ENCODE measurements at places on chromosomes 6 and 20. TPM values are rescaled to one million over a fixed set of nuclear protein-coding genes. Genes with fewer than 3 reads are reported as not detected.

EYA4 gene
- 1.5 TPM for total RNA-seq

DNA sequence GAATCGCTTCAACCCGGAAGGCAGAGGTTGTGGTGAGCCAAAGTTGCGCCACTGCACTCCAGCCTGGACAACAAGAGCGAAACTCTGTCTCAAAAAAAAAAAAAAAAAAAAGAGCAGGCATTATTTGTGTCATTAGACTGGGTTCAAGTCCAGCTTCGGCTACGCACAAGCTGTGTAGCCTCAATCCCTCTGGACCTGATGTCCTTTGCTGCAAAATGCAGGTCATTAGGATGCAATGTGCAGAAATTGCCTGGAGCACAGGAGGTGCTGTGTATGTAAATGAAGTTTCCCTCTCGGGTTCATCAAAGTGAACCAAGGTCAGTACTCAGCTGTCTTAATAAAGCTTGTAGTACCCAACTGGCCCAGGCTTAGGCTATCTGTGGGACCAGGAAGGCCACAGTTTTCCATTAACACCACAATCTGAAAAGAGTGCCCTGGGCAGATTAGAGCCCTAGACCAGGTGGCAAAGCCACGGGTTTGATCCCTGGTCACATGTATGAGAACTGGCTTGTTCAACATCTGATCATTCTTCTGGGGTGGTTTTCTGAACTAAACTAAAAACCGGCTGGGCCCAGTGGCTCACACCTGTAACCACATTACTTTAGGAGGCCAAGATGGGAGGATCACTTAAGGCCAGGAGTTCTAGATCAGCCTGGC lies 155.3 kb downstream of the ZMYND8 start:
- H3K27ac ChIP-seq = no peak overlapping the region
- H3K4me1 ChIP-seq = no peaks in the 10 kb centered on the region
- H3K36me3 ChIP-seq = no peaks in the 10 kb centered on the region
- no peaks in the 10 kb centered on the region for H3K27me3 ChIP-seq
- no peak for DNase-seq

MTFR2 gene
- total RNA-seq = 10.1 TPM

PRSS16 gene
- 0.85 TPM for total RNA-seq

- H3K27me3 ChIP-seq = no peaks in the 10 kb centered on the region
- no peak overlapping the region for H3K4me3 ChIP-seq
- no peaks in the 10 kb centered on the region for H3K4me1 ChIP-seq
- H3K27ac ChIP-seq = no peak overlapping the region
- no peaks in the 10 kb centered on the region for H3K36me3 ChIP-seq
These were observed 149.6 kb upstream of the KCNK16 start for GRCh38 chr6:39471954-39472659.

GRCh38 chr6:169545982-169546381 lies 155.8 kb downstream of the WDR27 start:
- H3K36me3 ChIP-seq = no peaks in the 10 kb centered on the region
- DNase-seq = no peak
- no peak overlapping the region for H3K4me3 ChIP-seq
- no peak overlapping the region for H3K27ac ChIP-seq

MOCS1 gene
- total RNA-seq = 4.0 TPM

DNA sequence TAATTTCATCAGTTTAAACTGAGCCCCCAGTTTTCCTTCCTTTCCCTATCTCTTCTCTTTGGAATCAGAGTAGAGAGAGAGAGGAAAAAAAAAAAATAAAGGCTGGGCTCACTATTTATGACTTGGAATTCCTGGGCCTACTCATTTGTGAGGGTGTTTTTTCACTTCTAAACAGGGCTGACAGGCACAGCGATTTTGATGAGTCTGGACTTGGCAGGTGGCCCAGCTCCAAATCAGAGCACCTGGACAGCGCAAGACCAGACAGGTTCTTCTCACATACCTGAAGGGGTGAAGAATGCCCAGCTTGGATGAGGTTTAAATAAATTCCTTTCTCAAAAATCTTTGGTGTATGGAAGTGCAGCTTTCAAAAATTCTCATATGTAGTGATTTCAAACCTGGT lies 122.2 kb downstream of the KIF13A start:
- H3K27ac ChIP-seq = no peak overlapping the region
- H3K4me3 ChIP-seq = no peak overlapping the region
- no peak for DNase-seq
- H3K4me1 ChIP-seq = peaks cover 16% of the 10 kb centered on the region

POU5F1 gene
- not detected for total RNA-seq

EFCAB8 gene
- 0.13 TPM for total RNA-seq

DNA sequence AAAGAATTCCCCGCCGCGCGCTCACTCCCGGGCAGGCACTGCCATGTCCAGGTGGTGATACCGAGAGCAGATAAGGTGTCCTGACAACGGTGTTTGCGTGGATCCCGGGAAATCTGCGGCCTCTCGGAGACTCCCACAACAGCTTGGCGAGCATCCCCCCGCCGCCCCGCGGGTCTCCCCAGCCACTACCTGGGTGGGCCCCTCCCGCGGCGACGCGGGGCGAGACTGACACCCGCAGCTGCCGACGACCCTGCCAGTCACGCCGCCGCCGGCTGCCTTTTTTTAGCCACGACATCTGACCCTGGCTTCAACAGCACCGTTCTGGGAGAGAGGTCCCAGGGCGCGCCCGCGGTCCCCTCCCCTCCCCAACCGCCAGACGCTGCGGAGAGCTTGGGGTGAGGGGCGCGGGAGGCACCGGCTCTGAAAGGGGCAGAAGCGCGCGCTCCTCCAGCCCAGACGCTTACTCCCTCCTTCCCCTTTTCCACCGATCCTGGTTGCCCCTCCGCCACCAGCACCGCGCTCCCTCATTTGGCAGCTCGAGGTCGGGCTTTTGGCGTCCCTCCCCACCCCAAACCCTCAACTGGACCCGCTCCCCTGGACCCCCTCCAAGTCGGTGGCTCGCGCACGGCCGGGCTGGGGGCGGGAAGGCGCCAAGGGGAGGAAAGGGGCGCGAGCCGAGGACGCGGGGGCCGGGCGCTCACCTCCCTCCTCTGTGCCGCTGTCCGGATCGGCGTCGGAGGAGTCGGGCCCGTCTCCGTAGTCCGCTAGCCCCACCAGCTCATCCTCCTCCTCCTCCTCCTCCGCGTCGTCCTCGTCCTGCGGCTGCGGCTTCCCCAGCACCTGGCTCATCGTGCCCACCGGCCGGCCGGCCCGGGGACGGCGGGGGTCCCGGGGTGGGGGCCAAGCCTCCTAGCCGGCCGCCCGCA lies 665 bp downstream of the RRAGD start:
- H3K4me1 ChIP-seq = peaks cover 17% of the 10 kb centered on the region
- no peaks in the 10 kb centered on the region for H3K27me3 ChIP-seq
- H3K27ac ChIP-seq = no peak overlapping the region
- peak; percentile 40 for DNase-seq
- no peaks in the 10 kb centered on the region for H3K36me3 ChIP-seq

- H3K27ac ChIP-seq = peak overlapping the region; percentile 95
- H3K4me3 ChIP-seq = no peak overlapping the region
These were observed 10.5 kb downstream of the BCL2L1 start for GRCh38 chr20:31712112-31712553.

GRCh38 chr20:33276303-33277113 lies 6.5 kb upstream of the BPIFB1 start:
- no peak overlapping the region for H3K27ac ChIP-seq
- peaks cover 64% of the 10 kb centered on the region for H3K27me3 ChIP-seq
- H3K36me3 ChIP-seq = no peaks in the 10 kb centered on the region
- no peaks in the 10 kb centered on the region for H3K4me1 ChIP-seq
- H3K4me3 ChIP-seq = no peak overlapping the region
- DNase-seq = no peak

RIN2 gene
- 18.5 TPM for total RNA-seq

- peaks cover 16% of the 10 kb centered on the region for H3K4me1 ChIP-seq
- H3K36me3 ChIP-seq = no peaks in the 10 kb centered on the region
- no peaks in the 10 kb centered on the region for H3K27me3 ChIP-seq
- H3K4me3 ChIP-seq = no peak overlapping the region
- no peak overlapping the region for H3K27ac ChIP-seq
These were observed 293.5 kb downstream of the UTRN start for GRCh38 chr6:144578385-144579350.

- no peaks in the 10 kb centered on the region for H3K36me3 ChIP-seq
- no peak overlapping the region for H3K4me3 ChIP-seq
- no peak overlapping the region for H3K27ac ChIP-seq
- no peak for DNase-seq
- H3K27me3 ChIP-seq = no peaks in the 10 kb centered on the region
These were observed 29.8 kb downstream of the NCOA3 start for GRCh38 chr20:47531458-47531857.

DNA sequence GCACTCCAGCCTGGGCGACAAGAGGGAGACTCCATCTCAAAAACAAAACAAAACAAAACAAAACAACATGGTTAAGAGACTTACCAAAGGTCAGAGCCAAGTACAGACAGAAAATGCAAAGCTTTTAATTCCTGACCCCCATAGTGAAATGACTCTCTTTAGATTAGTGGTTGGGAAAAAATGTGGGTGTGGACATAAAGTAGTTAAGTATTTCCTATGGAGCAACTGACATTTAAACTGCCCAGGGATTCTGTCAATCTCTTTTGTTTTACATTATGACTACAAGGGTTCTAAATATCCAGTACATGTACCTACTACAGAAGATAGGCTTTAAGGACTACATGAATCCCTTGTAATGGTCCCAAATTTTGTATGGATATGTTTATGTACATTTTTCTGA lies 75.1 kb downstream of the IRAK1BP1 start:
- H3K27me3 ChIP-seq = no peaks in the 10 kb centered on the region
- DNase-seq = peak; percentile 33
- H3K36me3 ChIP-seq = peaks cover 74% of the 10 kb centered on the region
- no peak overlapping the region for H3K4me3 ChIP-seq
- H3K27ac ChIP-seq = no peak overlapping the region

GRCh38 chr20:19256085-19256484 lies 43.6 kb downstream of the SLC24A3 start:
- no peak overlapping the region for H3K27ac ChIP-seq
- H3K4me1 ChIP-seq = peaks cover 40% of the 10 kb centered on the region
- H3K27me3 ChIP-seq = no peaks in the 10 kb centered on the region

TSHZ2 gene
- total RNA-seq = 4.1 TPM

MOG gene
- total RNA-seq = not detected

IL22RA2 gene
- total RNA-seq = not detected

PPP1R3D gene
- 6.1 TPM for total RNA-seq

GJA10 gene
- total RNA-seq = not detected

GRCh38 chr6:114364301-114364700 lies 21.5 kb upstream of the HS3ST5 start:
- H3K27ac ChIP-seq = no peak overlapping the region
- H3K36me3 ChIP-seq = no peaks in the 10 kb centered on the region
- no peak overlapping the region for H3K4me3 ChIP-seq
- no peaks in the 10 kb centered on the region for H3K4me1 ChIP-seq

DAAM2 gene
- 4.8 TPM for total RNA-seq

SAMD3 gene
- total RNA-seq = not detected

GRCh38 chr6:111258615-111259088 lies 171.3 kb downstream of the SLC16A10 start:
- no peaks in the 10 kb centered on the region for H3K4me1 ChIP-seq
- no peak overlapping the region for H3K27ac ChIP-seq
- no peaks in the 10 kb centered on the region for H3K27me3 ChIP-seq
- H3K4me3 ChIP-seq = peak overlapping the region; percentile 84
- no peak for DNase-seq

GRCh38 chr6:14178083-14178445 lies 60.5 kb downstream of the CD83 start:
- H3K4me3 ChIP-seq = no peak overlapping the region
- no peak overlapping the region for H3K27ac ChIP-seq
- H3K27me3 ChIP-seq = no peaks in the 10 kb centered on the region
- no peak for DNase-seq
- H3K36me3 ChIP-seq = no peaks in the 10 kb centered on the region

DNA sequence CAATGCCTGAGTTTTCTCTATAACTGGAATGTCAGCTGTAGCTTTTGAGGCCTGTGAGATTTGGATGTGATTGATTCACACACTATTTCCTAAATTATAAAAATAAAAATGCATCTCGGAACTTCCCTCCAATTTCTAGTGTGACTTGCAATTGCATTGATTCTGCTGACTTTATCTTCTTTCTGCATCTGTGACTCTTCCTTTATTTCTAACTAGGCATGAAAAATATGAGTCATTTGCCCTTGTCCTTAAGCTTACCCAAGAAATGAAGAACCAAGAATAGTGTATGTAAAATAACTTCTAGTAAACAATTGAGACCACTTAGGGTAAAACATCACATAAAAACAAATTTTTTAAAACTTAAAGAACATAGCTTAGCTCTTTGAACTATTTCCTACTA lies 12.9 kb downstream of the OR2J2 start:
- no peaks in the 10 kb centered on the region for H3K36me3 ChIP-seq
- no peak overlapping the region for H3K4me3 ChIP-seq
- no peak overlapping the region for H3K27ac ChIP-seq

DNAJC5 gene
- total RNA-seq = 43.6 TPM

DNA sequence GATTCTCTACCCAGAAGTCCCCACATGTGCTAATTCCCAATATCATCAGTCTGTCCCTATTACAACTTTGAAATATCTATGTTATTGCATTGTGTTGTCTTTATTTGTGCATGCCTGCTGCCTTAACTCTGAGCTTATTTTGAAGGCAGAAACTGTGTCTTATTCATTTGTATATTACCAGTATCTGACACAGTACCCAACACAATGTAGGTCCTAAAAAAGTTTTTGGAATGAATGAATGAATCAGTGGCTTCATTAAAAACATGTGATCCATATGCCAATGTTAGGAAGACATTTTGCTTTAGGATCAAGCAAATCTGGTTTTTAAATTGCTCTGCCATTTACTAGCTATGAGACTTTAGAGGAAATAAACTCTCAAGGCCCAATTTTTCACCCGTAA lies 420.4 kb downstream of the CBLN4 start:
- H3K27me3 ChIP-seq = no peaks in the 10 kb centered on the region
- H3K27ac ChIP-seq = no peak overlapping the region
- no peak overlapping the region for H3K4me3 ChIP-seq
- DNase-seq = no peak
- H3K36me3 ChIP-seq = no peaks in the 10 kb centered on the region
- H3K4me1 ChIP-seq = no peaks in the 10 kb centered on the region

GRCh38 chr20:62052336-62052841 lies 13.3 kb downstream of the TAF4 start:
- no peaks in the 10 kb centered on the region for H3K36me3 ChIP-seq
- H3K4me1 ChIP-seq = no peaks in the 10 kb centered on the region
- DNase-seq = no peak
- no peak overlapping the region for H3K27ac ChIP-seq
- H3K27me3 ChIP-seq = no peaks in the 10 kb centered on the region

- H3K36me3 ChIP-seq = no peaks in the 10 kb centered on the region
- H3K27me3 ChIP-seq = no peaks in the 10 kb centered on the region
- no peak overlapping the region for H3K4me3 ChIP-seq
- DNase-seq = no peak
- H3K27ac ChIP-seq = no peak overlapping the region
- H3K4me1 ChIP-seq = no peaks in the 10 kb centered on the region
These were observed 21.8 kb downstream of the SLC35F1 start for GRCh38 chr6:117928833-117929232.
